ENCODE measurements at places on chromosomes 13 and 19.

- no peak for DNase-seq
Observed at GRCh38 chr13:109288151-109288709, 498.2 kb downstream of the IRS2 start.

DNA sequence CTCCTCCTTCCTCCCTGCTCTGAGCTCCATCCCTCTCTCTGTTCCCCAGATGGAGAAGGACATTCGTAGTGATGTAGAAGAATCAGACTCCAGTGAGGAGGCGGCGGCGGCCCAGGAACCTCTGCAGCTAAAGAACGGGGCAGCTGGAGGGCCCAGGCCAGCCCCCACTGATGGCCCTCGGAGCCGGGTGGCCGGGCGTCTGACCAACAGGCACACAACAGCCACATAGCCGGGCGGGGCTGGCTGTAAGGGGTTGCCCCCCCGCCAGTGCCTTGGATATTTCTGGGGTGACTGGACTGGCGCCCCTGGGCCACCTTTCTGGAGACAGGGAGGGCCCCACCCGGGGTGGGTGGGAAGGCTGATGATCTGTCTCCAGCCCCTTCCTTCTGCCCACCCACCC, 46.3 kb downstream of the CD320 start:
- no peak for DNase-seq

DNA sequence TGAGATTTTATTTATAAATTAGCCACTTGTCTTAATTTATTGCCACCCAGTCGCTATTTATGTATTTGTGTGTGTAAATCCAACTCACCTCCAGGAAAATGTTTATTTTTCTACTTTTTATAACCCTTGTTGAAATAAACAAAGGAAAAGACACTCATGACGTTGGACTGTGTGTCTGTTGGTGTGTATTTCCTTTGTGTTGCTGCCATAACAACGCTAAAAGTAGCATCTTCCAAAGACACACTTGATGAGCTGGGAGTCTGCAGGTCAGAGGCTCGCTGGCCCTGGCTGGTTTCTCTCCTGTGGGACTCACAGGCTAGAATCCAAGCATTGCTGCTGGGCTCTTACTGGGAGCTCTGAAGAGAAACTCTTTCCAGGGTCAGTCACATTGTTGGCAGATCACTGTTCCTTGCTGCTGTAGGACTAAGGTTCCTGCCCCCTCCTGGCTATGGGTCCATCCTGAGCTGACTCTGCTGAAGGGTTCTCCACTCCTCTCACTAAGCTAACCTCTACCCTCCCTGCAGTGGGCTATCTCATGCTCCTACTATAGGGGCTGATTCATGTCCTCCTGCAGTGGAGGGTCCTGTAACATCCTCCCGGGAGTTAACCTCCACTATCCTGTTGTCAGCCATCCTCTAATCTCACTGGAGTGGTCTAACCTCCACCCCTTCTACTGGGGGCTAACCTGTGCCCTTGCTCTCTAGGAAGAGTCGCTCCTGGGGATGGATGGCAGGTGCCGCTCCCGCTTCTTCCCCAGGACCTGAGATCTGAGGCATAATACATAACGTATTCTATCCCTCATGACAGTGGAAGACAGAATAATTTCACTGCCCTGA, 2.1 kb downstream of the IFNL2 start:
- no peak for DNase-seq

- peak; percentile 79 for DNase-seq
Observed at GRCh38 chr19:13774217-13775191, at the start of gene C19orf53. Gene C19orf53, plus strand, starts transcription at chr19:13774456. Its CDS starts 22 bp downstream, at chr19:13774478.

DNA sequence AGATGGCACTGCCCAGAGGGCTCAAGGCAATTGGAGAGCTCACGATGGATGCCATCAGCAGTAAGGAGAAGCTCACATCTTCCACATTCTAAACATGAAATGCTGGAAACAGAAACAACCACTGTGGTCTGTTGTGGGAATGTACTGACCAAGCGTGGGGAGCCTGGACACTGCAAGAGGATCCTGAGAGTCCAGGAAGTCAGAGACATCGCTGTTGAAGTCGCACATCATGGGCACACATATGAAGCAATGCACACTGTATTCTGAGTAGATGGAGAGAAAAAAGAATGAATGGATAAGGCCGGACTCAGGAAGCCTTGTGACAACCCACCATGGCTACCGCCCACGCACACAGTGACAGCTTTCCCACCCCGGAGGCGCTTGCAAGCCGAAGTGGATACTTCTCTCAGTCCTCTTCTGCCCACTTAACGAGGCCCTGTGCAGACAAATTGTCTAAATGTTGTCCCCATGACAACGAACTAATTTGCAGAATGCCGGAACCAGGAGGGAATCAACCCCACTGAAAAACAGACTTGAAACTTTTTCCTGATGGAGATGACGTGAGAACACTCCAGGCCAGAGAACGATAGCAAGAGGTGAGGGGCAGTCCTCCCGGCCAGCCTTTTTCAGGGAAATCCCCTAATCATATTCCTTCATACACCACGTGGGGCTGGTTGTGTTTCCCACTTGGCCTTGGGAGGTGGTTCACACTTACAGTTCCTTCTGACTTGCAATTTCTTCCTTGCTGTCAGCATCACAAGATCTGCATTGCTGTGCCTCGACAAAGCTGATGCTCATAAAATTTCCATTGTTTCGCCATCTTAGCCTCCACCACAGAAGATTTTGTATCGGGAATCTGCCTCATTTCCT, 109.6 kb upstream of the SERP2 start:
- no peak for DNase-seq

- no peak for DNase-seq
Observed at GRCh38 chr19:42250183-42250665, 4.7 kb downstream of the ERF start.

GRCh38 chr13:33191425-33192210, 93.9 kb downstream of the STARD13 start:
- no peak for DNase-seq

- DNase-seq, result no peak
Observed at GRCh38 chr13:49693191-49693733, 2.0 kb upstream of the EBPL start.

- DNase-seq, result no peak
Observed at GRCh38 chr19:33486936-33487811, 34.4 kb downstream of the PEPD start.

- DNase-seq, result no peak
Observed at GRCh38 chr13:78608688-78609463, 5.5 kb upstream of the POU4F1 start.

GRCh38 chr13:65964672-65965071, 1265.5 kb downstream of the PCDH9 start:
- no peak for DNase-seq

GRCh38 chr13:51158365-51158764, 47.3 kb upstream of the C13orf42 start:
- no peak for DNase-seq

GRCh38 chr13:43728421-43728820, 58.4 kb downstream of the ENOX1 start:
- DNase-seq, result no peak
